ENCODE measurements at places on chromosomes 16 and 17. TPM values are rescaled to one million over a fixed set of nuclear protein-coding genes. Genes with fewer than 3 reads are reported as not detected.

Gene TP53TG3F
- not detected for total RNA-seq

Gene NOMO2
- 74.0 TPM for total RNA-seq

Gene FNDC8
- not detected for total RNA-seq

Gene PRSS36
- 1.0 TPM for total RNA-seq

Gene TEDC2
- total RNA-seq = 56.0 TPM

Gene C17orf67
- total RNA-seq = 5.4 TPM

Gene CIAO3
- total RNA-seq = 156 TPM

Gene KRTAP1-5
- not detected for total RNA-seq

Gene RBFOX1
- total RNA-seq = not detected

Gene DGKE
- 21.4 TPM for total RNA-seq

Gene TEKT5
- total RNA-seq = 1.00 TPM

Gene CES5A
- total RNA-seq = not detected

Gene RGS9
- total RNA-seq = 22.2 TPM

Gene TPSAB1
- not detected for total RNA-seq

Gene PTGES3L
- total RNA-seq = 0.68 TPM

Gene PKMYT1
- total RNA-seq = 195 TPM

Gene TTLL6
- total RNA-seq = not detected

Gene MRPL45
- total RNA-seq = 45.1 TPM

Gene SLFN13
- total RNA-seq = not detected

Gene FAM171A2
- total RNA-seq = 4.6 TPM

Gene NR1D1
- 8.7 TPM for total RNA-seq

Gene TRPV3
- total RNA-seq = 0.06 TPM

Gene PDE6G
- not detected for total RNA-seq

Gene NEUROD2
- not detected for total RNA-seq

Gene KRT40
- total RNA-seq = not detected

Gene CDK5R1
- 2.0 TPM for total RNA-seq

Gene TMC7
- total RNA-seq = not detected

Gene SPPL2C
- not detected for total RNA-seq

Gene CENPX
- total RNA-seq = 130 TPM

Gene CALB2
- not detected for total RNA-seq

Gene CHST5
- total RNA-seq = 0.10 TPM

Gene ATP6V0D1
- total RNA-seq = 34.0 TPM

Gene FBXL19
- 34.8 TPM for total RNA-seq

Gene TSR3
- total RNA-seq = 47.2 TPM

Gene PNMT
- not detected for total RNA-seq

Gene CA10
- not detected for total RNA-seq

Gene ATP1B2
- total RNA-seq = not detected

Gene AATK
- not detected for total RNA-seq

Gene CCL16
- not detected for total RNA-seq

Gene SLC13A5
- not detected for total RNA-seq

Gene ARHGAP44
- total RNA-seq = 20.4 TPM

Gene SPN
- total RNA-seq = 90.5 TPM

Gene CD79B
- total RNA-seq = 479 TPM

Gene NLGN2
- total RNA-seq = 1.2 TPM

Gene ADGRG1
- total RNA-seq = not detected

Gene RTN4RL1
- total RNA-seq = not detected

Gene PRRT2
- total RNA-seq = 3.2 TPM

Gene KRT34
- total RNA-seq = not detected

Gene FBXL16
- total RNA-seq = 0.42 TPM

Gene IGF2BP1
- total RNA-seq = 46.4 TPM

Gene DLX3
- total RNA-seq = not detected

Gene TMEM208
- 26.4 TPM for total RNA-seq

Gene RAB11FIP4
- 15.0 TPM for total RNA-seq

Gene LPCAT2
- total RNA-seq = not detected

Gene UMOD
- not detected for total RNA-seq

Gene CA7
- total RNA-seq = not detected

Gene MC1R
- 23.8 TPM for total RNA-seq

Gene CHCT1
- total RNA-seq = not detected
